ENCODE measurements at places on chromosomes 1 and 21.

DNA sequence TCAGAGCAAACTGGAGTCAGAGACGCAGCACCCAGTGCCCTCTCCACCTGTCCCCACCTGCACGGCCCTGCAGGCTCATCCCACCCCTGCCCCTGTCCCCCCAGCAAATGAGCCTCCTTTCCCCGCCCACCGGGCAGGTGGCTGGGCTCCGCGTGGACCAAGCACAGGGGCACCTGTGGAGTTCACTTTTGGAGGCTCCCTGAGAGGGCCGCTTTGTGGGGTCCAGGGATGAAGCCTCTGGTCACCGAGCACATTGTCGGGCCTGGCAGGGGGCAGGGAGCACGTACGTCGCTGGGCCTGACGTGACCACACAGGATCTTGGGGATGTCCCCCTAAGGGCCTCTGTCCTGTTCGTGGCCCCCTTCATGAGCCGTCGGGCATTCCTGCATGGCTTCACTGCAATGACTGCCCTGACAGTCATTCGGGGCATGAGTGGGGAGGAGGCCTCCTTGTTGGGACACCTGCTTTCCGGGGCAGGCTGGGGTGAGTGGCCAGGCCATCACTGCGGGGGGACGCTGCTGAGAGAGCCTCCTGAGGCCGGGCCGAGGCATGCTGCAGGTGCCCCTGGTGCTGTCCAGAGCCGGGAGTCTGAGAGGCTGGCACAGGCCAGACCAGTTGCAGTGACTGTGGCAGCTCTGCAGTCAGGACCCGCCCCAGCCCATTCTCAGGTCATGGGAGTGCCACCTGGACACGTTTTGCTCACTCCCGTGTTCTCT is 19.7 kb downstream of the SLX9 start:
- no peak for DNase-seq

- no peak for DNase-seq
Observed at GRCh38 chr1:214270097-214270650, 10.8 kb upstream of the SMYD2 start.

GRCh38 chr1:172354291-172355274 is 65.9 kb upstream of the C1orf105 start:
- DNase-seq = no peak

- no peak for DNase-seq
Observed at GRCh38 chr1:100703716-100704115, 15.8 kb upstream of the VCAM1 start.

DNA sequence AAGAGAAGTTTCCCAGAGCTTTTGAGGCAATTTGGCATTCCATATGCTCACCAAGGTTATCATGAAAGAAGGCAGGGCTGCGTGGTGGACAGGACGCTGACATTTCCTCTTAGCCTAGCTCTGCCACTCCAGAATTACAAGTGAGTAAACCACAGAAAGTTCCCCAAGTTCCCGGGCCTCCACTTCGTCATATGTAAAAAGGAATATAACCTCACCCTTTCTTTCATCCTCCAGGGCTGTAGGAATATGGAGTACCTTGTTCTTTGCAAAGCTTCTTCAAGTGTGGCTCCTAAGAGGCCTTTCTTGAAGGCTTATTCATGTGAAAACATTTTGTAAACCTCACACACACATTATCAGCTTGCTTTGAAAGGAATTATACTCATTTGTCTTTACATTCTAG is 210.2 kb downstream of the GREM2 start:
- no peak for DNase-seq

DNA sequence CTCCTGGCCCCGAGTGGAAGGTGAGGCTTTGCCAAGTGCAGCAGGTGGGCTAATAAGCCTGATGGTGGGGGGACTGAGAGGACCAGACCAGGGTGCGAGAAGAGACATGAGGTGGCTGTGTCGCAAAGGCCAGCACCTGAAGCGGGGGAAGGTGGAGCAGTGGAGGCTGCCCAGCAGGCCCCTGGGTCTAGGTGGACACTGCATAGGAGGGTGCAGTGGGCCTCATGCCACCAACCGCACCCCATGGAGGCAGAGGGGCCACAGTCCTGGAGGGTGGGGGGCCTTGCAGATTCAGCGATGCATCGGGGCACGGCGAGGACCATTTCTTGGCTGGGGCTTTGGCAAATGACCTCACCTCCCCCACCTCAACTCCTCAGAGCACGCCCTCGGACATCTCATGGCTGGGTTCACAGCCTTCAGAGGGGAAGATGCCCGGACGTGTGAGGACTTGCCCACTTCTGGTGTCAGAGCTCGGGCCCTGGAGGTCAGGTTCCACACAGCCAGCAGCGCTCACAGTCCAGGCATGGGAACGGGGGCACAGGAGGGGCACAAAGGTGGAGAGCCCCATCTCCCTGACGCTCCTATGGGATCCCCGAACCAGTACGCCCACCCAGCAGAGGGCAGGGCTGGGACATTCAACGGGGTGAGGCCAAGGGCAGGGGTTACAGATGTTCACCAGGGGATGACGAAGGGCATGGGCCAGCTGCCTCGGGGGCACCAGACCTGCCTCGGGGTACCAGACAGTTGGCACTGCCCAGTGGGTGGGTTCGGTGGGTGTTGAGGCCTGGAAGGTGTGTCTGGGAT is 35.4 kb downstream of the UBE2G2 start:
- DNase-seq = no peak

DNA sequence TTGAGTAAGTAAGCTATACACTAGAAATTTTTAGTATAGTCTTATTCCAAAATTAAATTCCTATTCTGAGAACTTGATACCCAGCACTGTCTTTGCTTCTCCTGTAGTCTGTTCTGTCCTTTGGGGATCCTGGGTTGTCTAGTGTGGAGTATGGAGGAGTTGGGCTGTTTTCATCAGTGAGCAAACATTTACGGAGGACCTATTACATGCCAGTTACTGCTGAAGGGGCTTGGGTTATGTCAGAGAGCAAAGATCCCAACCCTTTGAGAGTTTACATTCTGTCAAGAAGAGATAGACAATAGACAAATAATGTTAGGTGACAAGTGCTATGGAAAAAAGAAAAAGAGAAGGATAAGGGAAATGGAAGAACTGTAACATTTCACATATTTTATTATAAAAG is 9.0 kb downstream of the TRAPPC10 start:
- DNase-seq = no peak

GRCh38 chr1:100354971-100355394 is 2.7 kb downstream of the CDC14A start:
- DNase-seq = no peak
